ENCODE measurements at places on chromosomes 12 and 14. TPM values are rescaled to one million over a fixed set of nuclear protein-coding genes. Genes with fewer than 3 reads are reported as not detected.
A peak's percentile ranks its signal among the peaks of the same experiment; 100 is the strongest.

Gene DGKA
- 30.6 TPM for total RNA-seq

Gene PRDM4
- total RNA-seq: 16.1 TPM

Gene PLBD1
- total RNA-seq: 29.3 TPM

Gene OR11H7
- not detected for total RNA-seq

Gene TAS2R14
- 1.2 TPM for total RNA-seq

Gene PIWIL1
- not detected for total RNA-seq

Gene OTX2
- not detected for total RNA-seq

Gene CD63
- total RNA-seq: 1,639 TPM

Gene KSR2
- 1.0 TPM for total RNA-seq

GRCh38 chr12:72673853-72674252 lies 401.7 kb downstream of the TRHDE start:
- no peak for DNase-seq
- H3K36me3 ChIP-seq: no peaks in the 10 kb centered on the region
- H3K27ac ChIP-seq: no peak overlapping the region

DNA sequence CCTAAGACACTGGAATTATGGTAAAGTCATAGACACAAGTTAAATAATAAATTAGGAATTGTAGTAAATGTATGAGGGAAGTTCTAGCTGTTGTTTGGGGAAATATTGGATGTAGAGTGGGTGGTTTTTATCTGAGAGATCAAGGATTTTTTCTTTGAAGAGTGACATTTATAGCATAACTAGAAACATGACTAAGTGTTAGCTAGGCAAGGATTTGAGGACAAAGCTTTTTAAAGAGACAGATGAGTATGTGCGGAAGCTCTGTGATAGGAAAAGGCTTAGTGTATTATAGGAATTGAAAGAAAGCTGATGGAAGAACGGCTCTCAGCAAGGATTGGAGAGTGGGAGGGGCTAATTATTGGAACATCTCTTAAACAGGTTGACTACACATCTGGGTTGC lies 24.5 kb downstream of the PDZRN4 start:
- no peak overlapping the region for H3K4me3 ChIP-seq
- H3K36me3 ChIP-seq: no peaks in the 10 kb centered on the region
- H3K4me1 ChIP-seq: no peaks in the 10 kb centered on the region
- DNase-seq: no peak
- H3K27ac ChIP-seq: no peak overlapping the region
- no peaks in the 10 kb centered on the region for H3K27me3 ChIP-seq

DNA sequence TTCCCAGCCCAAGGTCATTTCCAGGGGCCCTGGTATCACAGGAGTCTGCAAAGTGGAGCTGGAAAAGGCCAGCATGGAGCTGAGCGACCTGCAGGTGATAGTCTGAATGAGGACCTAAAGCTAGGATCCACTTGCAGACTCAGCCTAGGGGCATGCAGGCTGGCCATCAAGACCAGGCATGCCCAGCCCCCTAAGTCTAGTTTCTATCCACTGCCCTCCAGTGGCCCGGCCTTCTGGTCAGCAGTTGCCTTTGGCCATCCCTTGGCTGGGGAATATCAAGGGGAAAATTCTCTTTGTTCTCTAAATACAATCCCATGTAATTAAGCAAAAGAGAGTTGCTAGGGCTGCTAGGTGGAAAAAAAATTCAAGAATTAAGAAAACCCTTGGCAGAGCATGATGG lies 96.3 kb upstream of the LHX5 start:
- peaks cover 73% of the 10 kb centered on the region for H3K27me3 ChIP-seq
- DNase-seq: no peak

GRCh38 chr12:120252071-120252906 lies 13.2 kb downstream of the PXN start:
- H3K36me3 ChIP-seq: peaks cover 12% of the 10 kb centered on the region
- no peaks in the 10 kb centered on the region for H3K27me3 ChIP-seq
- no peak for DNase-seq
- no peak overlapping the region for H3K27ac ChIP-seq
- no peak overlapping the region for H3K4me3 ChIP-seq

- peaks cover 5% of the 10 kb centered on the region for H3K36me3 ChIP-seq
- H3K27ac ChIP-seq: peak overlapping the region; percentile 72
- no peak overlapping the region for H3K4me3 ChIP-seq
- DNase-seq: peak; percentile 69
- peaks cover 51% of the 10 kb centered on the region for H3K4me1 ChIP-seq
Measured at GRCh38 chr14:59337141-59337611, 128.0 kb downstream of the GPR135 start.

- DNase-seq: peak; percentile 83
- H3K27ac ChIP-seq: no peak within 1 kb of the TSS
- peak within 1 kb of the TSS; percentile 52 for H3K4me3 ChIP-seq
- H3K36me3 ChIP-seq: peaks cover 44% of the 10 kb centered on the region
Measured at GRCh38 chr12:48999371-49000131, at the start of gene DDN. Gene DDN (minus strand): TSS chr12:48999375. CDS start chr12:48999287, 88 bp downstream.

- H3K27ac ChIP-seq: no peak overlapping the region
- H3K36me3 ChIP-seq: no peaks in the 10 kb centered on the region
- H3K4me3 ChIP-seq: no peak overlapping the region
- DNase-seq: no peak
Measured at GRCh38 chr12:96132819-96133218, 61.4 kb upstream of the ELK3 start.

GRCh38 chr12:101570047-101570446 lies 24.7 kb upstream of the MYBPC1 start:
- H3K27ac ChIP-seq: no peak overlapping the region
- H3K36me3 ChIP-seq: no peaks in the 10 kb centered on the region
- no peak overlapping the region for H3K4me3 ChIP-seq
- no peak for DNase-seq
- no peaks in the 10 kb centered on the region for H3K27me3 ChIP-seq

DNA sequence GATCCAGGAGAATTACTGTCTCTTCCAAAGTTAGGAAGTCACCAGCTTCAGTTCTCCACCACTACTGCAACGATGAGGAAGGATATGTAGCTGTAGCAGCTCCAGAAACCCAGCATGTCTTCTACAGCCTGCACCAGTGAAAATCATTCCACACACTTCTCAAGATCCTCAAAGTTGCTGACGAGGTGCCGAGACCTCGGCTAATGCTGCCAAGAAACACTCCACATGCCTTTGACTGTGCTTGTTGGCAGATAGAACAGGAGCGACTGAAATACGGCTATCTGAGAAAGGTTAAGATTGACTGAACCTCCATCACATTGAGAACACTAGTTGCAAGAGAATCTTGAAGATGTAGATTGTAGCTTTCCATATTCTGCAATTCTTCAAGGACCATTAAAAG lies 241.9 kb downstream of the PPFIA2 start:
- DNase-seq: no peak
- H3K36me3 ChIP-seq: no peaks in the 10 kb centered on the region
- no peak overlapping the region for H3K27ac ChIP-seq
- no peak overlapping the region for H3K4me3 ChIP-seq

DNA sequence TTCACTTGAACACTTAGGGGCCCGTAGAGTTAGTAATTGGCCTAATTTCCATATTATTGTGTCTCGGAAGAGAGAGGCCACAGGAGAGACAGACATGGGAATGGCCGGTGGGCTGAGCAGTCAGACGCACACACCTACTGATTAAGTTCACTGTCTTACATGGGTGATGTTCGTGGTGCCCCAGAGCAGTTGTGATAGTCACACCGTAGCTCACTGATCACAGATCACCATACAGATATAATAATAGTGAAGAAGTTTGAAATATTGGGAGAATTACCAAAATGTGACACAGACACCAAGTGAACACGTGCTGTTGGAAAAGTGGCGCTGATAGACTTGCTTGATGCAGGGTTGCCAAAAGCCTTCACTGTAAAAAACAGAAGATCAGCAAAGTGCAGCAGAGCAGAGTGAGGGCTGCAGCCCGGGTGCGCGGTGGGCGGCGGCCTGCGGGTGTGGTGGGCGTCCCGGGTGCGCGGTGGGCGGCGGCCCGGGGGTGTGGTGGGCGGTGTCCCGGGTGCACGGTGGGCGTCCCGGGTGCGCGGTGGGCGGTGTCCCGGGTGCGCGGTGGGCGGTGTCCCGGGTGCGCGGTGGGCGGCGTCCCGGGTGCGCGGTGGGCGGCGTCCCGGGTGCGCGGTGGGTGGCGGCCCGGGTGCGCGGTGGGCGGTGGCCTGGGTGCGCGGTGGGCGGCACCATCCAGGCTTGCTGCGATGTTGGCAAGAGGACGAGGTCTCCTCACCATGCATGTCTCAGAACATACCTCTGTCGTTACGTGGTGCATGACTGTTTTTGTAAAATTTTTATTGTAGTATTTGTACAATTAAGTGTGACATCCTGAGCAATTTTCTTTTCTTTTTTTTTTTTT lies 34.3 kb upstream of the TEX22 start:
- H3K36me3 ChIP-seq: no peaks in the 10 kb centered on the region
- H3K4me1 ChIP-seq: no peaks in the 10 kb centered on the region
- DNase-seq: no peak
- H3K4me3 ChIP-seq: no peak overlapping the region

- no peaks in the 10 kb centered on the region for H3K36me3 ChIP-seq
- no peaks in the 10 kb centered on the region for H3K27me3 ChIP-seq
- no peak for DNase-seq
- no peak overlapping the region for H3K27ac ChIP-seq
Measured at GRCh38 chr12:19154686-19155085, 25.2 kb downstream of the PLEKHA5 start.

DNA sequence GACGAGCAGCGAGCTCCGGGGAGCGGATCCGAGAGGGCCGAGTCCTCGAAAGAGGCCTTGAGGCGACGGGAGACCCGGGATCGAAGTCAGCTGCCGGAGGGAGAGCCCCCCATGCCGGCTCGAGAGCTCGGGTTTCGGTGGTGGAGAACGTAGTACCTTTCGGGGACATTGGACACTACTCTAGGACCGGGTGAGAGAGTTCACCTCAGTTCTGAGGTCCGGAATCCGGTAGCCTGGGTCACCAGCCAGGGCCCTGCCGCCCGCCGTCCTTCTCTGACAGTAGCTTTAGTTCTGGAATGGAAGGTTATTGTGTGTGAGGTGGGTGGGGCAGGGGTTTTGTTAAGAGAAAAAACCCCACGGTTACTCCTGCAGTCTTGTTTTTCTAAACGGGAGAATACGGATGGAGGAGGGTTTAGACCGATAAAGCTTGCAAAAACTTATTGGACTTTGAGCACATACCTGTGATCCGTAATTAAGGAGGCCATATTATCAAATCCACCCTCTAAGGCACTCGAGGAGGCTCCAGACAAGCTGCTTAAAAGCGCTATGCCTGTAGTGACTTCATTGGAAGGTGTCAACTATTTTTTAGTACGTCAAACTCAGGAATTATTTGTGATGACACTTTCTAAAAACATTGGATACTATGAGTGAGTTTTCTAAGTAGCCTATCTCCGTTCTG lies 765 bp downstream of the SCYL2 start:
- no peak for DNase-seq
- H3K36me3 ChIP-seq: no peaks in the 10 kb centered on the region
- H3K27ac ChIP-seq: peak overlapping the region; percentile 93
- peaks cover 45% of the 10 kb centered on the region for H3K4me1 ChIP-seq

DNA sequence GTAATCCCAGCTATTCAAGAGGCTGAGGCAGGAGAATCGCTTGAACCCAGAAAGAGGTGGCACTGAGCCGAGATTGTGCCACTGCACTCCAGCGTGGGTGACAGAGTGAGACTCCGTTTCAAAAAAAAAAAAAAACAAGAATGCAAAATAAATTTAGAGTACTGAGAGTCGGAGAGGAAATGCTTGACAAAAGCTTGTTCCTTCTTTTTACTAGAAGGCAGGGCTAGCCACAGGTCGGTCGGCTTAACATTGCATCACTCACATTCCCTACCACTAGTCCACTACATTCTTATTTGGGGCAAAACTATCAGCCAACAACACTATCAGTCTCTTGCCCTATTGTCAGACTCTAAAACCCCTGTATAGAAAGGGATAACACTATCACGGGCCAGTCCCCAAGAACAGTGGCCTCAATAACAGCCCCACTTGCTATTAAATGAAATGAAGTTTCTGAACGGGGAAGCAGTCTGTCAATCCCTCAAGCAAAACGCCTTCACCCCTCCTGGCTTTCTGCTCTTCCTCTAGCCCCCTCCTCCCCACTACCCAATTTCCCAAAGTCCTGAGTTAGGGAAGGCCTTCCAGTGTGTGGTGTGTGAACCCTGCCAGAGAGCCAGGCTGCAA lies 1.0 kb downstream of the RNF41 start:
- H3K27me3 ChIP-seq: no peaks in the 10 kb centered on the region
- DNase-seq: no peak
- peaks cover 17% of the 10 kb centered on the region for H3K36me3 ChIP-seq
- peak overlapping the region; percentile 99 for H3K27ac ChIP-seq

GRCh38 chr14:74293606-74294005 lies 9.1 kb downstream of the ABCD4 start:
- H3K4me1 ChIP-seq: no peaks in the 10 kb centered on the region
- DNase-seq: no peak
- no peak overlapping the region for H3K4me3 ChIP-seq
- no peaks in the 10 kb centered on the region for H3K27me3 ChIP-seq
- H3K36me3 ChIP-seq: no peaks in the 10 kb centered on the region
- no peak overlapping the region for H3K27ac ChIP-seq

GRCh38 chr12:6046511-6047180 lies 77.8 kb downstream of the VWF start:
- no peak overlapping the region for H3K27ac ChIP-seq
- no peaks in the 10 kb centered on the region for H3K27me3 ChIP-seq
- no peak overlapping the region for H3K4me3 ChIP-seq
- DNase-seq: no peak

GRCh38 chr14:96272777-96273473 lies 16.9 kb downstream of the BDKRB1 start:
- H3K36me3 ChIP-seq: no peaks in the 10 kb centered on the region
- DNase-seq: no peak
- no peaks in the 10 kb centered on the region for H3K27me3 ChIP-seq
- H3K27ac ChIP-seq: no peak overlapping the region

- no peak overlapping the region for H3K27ac ChIP-seq
- no peak overlapping the region for H3K4me3 ChIP-seq
- no peaks in the 10 kb centered on the region for H3K36me3 ChIP-seq
- no peaks in the 10 kb centered on the region for H3K4me1 ChIP-seq
Measured at GRCh38 chr12:121034616-121035305, 4.3 kb downstream of the OASL start.

DNA sequence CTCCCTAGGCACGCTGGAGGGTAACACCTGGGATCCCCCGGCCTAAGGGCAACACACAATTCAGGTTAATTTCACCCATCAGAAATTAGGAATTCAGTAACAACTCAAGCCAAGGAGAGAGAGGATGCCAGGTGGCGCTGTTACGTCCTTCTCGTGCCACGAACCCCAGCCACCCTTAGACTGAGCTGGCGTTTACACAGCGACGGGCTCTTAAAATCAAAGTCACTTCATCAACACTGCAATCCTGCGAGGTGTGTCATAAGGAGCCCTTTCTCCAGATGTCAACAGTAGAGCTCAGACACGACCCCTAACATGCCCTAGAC lies 110.6 kb upstream of the TMEM132D start:
- H3K27me3 ChIP-seq: no peaks in the 10 kb centered on the region
- H3K27ac ChIP-seq: no peak overlapping the region
- H3K4me3 ChIP-seq: no peak overlapping the region

- no peaks in the 10 kb centered on the region for H3K36me3 ChIP-seq
- H3K27me3 ChIP-seq: no peaks in the 10 kb centered on the region
- H3K4me1 ChIP-seq: peaks cover 43% of the 10 kb centered on the region
- H3K27ac ChIP-seq: no peak overlapping the region
- no peak overlapping the region for H3K4me3 ChIP-seq
Measured at GRCh38 chr12:12379831-12380730, 23.2 kb downstream of the BORCS5 start.
